HuH-7 (cell line): ENCODE measurements at places on chromosomes 7 and 10.

DNA sequence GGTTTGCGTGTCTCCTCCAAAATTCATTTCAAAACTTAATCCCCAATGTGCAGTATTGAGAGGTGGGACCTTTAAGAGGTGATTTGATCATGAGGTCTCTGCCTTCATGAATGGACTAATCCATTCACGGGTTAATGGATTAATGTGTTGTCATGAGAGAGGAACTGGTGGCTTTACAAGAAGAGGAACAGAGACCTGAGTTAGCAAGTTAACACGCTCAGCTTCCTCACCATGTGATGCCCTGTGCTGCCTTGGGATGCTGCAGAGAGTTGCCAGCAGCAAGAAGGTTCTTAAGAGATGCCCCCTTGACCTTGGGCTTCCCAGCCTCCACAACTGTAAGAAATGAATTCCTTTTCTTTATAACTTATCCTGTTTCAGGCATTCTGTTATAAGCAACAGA lies 3.7 kb upstream of the TCTN3 start:
- no peak for DNase-seq

GRCh38 chr10:120946497-120946896 lies 95.3 kb downstream of the WDR11 start:
- no peak for DNase-seq

GRCh38 chr7:47557694-47558670 lies 23.9 kb downstream of the TNS3 start:
- no peak for DNase-seq

DNA sequence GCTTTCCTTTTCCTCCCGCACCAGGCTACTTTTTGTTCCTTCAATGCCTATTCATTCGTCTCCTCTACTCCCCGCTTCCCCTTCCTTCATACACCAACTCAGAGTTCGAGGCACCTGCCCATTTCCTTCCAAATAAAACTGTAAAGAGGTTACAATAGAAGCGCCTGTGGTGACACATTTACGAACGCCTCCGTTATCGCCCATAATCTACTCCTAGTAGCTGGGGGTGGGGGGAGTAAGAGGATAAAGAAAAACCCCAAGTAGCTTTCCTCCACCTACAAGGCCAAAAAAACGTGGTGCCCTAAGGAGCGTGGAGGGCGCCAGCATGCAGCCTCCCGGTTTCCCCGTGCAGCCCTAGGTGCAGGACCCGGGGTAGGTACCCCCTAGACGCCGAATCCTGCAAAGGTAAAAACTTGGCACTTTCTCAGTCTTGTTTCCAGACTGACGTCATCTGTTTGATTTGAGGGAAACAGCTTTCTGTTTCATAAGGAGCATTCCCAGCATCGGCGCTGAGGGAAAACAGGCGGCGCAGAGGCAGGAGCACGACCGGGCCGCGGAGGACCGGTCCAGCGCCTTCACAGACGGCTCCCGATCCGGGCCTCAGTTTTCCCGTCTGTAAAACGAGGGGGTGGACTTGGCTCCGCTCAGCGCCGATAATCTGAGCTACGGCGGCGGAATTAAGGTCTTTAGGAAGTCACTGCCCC lies 922 bp downstream of the PPA1 start:
- peak; percentile 56 for DNase-seq

DNA sequence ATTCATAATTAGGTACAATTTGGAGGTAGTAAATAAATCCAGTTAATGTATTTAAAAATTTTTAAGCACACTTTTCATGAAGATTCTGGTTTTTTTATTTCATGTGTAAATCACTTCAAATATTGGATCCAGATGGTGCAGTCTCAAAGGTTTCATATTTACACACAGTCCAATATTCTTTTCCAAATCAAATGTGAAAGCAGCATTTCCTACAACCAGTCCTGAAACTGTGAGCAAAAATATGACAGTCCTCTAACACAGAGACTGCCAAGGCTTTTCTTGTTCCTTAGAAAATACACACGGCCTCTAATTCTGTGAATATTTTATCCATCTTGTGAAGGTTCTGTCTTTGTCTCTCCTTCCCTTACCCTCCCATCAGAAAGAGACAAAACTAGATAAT lies 645.9 kb downstream of the ARL4A start:
- DNase-seq = no peak
